ENCODE measurements at places on chromosomes 7 and 10. TPM values are rescaled to one million over a fixed set of nuclear protein-coding genes. Genes with fewer than 3 reads are reported as not detected.
A peak's percentile ranks its signal among the peaks of the same experiment; 100 is the strongest.

The TMEM229A gene
- not detected for total RNA-seq

- DNase-seq: no peak
Measured at GRCh38 chr7:44134943-44135628, 6.0 kb downstream of the MYL7 start.

GRCh38 chr7:19899529-19899928 is 126.1 kb upstream of the TMEM196 start:
- DNase-seq: no peak

The CRPPA gene
- 2.2 TPM for total RNA-seq

DNA sequence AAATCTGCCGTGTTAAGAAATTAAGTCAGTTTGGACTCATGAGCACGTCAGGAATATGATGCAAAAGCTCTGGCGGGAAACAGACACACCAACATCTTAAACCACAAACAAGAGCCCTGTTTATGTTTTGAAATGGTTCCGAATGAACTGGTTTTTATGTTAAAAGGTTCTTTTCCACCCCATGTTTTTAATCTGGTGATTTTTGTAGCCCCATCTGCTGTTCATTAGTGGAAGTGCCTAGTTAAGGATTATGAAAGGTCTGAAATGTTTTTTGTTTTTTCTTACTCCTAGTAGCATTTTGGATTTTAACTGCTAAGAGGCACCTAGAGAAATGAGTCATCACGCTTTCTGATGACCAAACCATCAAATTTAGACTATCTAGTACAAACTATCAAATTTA is 404.1 kb upstream of the MKI67 start:
- no peak for DNase-seq

DNA sequence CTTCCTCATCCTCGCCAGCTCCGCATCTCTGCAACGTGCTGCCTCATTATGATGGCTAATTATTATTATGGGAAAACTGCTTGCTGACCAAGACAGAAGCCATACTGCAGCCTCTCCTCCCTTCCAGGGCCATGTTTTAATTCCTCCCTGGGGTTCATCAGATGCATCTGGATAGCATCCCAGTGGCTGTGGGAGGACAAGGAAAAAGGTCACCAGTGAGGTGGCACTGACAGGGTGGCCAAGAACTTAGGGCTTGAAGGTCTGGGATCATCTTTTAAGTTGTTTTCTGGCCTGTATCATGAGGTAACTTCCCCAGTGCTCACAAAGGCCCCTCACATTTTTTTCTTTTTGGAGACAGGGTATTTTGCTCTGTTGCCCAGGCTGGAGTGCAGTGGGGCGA is 39.6 kb downstream of the KCNH2 start:
- no peak for DNase-seq

The NKX1-2 gene
- not detected for total RNA-seq

DNA sequence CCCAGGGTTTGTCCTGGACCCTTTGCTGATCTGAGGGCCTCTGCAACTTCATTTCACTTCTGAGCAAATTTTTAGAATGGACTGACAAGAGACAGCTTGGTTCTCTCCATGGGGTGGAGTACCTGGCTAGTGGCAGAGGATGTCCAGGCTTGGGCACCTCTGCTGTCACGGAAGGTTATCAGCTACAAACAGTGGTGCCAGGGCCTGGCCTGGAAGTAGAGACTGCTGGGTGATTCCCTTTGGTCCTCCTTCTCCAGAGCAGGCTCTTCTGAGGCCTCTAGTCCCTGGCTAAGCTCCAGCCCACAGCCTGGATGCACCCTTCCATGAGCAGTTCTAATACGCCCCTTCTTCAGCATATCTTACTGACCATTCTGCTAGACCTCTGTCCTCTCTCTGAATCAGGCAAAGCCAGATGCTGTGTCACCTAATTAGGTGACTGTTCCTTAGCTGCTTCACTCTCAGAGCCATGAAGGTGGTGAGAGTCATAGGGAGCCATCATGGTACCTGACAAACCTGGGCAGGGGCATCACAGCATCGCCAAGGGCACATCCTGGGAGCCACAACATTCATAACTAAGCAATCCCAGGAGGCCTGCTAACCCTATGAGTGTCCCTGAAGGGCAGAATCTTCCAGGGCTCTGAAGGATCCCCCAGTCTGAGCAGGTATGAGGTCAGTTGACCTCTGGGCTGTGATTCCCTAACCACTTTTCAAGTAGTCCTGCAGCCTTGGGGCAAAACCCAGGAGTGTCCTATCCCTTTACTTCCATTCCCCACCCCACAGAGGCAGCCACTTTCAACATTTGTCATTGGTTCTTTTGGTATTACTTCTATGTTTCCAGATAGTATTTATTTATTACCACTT is 4.0 kb downstream of the ARHGAP22 start:
- DNase-seq: no peak

DNA sequence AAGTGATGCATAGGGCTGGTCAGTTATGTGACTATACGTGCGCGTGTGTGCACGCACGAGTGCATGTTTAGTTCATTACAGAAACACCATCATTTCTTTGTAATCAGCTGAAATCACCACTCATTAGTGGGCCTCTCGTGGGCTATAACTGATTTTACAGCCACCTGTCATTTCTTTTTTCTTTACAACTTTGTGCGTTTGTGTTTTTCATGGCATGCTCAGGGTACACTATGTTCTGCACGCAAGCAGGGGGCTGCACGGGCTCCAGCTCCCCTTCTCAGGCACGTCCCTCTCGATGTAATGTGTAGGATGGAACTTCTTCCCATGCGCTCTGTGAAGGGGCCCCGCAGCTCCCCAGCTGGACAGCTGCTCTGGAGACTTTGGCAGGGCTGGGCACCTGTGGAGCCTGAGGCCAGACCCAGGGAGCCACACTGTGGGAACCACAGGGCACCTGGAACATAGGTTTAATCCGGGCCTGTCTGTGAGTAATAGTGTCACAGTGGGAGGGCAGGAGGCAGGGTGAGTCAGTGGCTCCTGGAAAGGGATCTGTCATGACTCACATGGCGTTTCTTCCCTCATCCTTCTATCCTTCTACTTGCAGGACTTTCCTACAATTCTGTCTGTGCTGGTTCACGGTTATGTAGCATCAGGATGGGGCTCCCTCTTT is 4.9 kb downstream of the GCK start:
- peak; percentile 77 for DNase-seq

- no peak for DNase-seq
Measured at GRCh38 chr7:47405286-47405904, 176.5 kb downstream of the TNS3 start.

GRCh38 chr10:58857251-58857805 is 319.1 kb upstream of the PHYHIPL start:
- DNase-seq: no peak

DNA sequence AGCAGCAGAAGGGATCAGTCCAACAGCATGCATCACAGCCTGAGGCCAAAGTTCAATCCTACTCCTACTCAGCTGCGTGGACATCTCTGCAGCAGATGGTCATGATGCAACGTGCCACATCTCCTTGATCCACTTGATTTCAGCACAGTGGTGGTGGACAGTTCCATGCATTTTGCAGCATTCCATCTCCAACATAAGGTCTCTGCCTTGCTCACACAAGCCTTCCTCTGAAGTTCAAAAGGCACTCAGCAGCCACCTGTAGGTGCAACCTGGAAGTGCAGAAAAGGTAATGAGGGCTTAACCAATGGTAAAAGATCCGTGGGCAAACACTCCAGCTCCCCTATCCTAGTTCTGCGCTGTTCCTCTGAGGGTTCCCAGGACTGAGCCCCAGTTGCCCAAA is 57.5 kb upstream of the CHCHD3 start:
- no peak for DNase-seq

DNA sequence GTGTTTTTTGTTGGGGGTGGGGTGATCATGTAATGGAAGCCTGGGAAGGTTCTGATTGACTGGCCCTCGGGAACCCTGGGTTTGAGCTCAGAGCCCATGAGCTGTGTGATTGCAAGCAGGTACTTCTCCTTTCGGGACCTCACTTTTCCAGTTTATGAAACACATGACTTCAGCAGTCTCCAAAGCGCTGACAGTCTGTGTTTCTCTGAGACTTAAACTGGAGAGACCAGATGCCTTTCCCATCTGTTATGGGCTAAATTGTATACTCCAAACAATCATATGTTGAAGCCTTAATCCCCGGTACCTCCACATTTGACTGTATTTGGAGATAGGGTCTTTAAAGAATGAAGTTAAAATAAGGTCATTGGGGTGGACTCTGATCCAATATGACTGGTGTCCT is 493.6 kb downstream of the GALNT17 start:
- DNase-seq: no peak

- DNase-seq: peak; percentile 28
Measured at GRCh38 chr7:150855046-150855445, 2.7 kb downstream of the AOC1 start.

The PTPRZ1 gene
- total RNA-seq: 0.48 TPM

- DNase-seq: no peak
Measured at GRCh38 chr7:50262446-50262845, 42.1 kb upstream of the IKZF1 start.
